ENCODE measurements at places on chromosomes 3 and 15.

GRCh38 chr15:79089331-79089889 is 1.2 kb downstream of the RASGRF1 start:
- no peak for DNase-seq

DNA sequence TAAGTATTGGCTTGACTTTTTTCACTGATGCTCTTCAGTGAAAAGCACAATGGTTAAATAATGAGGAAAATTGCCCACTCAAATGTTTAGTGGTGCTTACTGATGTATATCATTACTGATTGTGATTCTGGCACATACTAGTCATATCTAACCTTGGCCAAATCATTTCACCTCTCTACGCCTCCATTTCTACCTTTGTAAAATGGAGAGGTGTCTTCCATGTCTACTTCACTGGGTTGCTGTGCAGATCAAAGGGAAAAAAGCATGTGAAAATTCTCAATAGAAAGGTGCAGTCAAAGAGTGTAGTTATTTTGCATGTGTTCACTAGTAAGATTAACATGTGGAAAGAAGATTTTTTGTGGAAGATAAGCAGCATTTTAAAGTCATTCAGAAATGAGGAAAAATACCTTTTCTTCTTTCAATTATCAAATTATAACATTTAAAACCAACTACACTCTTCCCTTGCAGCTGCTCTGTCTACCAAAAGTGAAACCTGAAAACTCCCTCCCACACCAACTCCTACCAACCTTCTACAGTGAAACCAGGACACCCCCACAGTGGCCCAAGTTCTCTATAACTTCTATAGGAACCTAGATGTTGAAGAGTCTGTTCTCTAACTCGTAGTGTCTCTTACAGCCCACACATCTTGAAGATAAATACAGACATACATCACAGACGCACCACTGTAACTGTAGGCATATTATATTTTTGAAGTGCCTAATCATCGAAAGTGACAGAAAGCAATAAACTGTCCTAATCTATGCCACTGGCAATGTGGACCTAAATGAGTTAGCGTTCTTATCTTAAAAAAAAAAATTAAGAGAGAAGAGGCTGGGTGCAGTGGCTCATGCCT is 1.4 kb downstream of the CD200R1 start:
- no peak for DNase-seq

- DNase-seq: no peak
Measured at GRCh38 chr3:193010191-193010590, 92.5 kb upstream of the MB21D2 start.

- no peak for DNase-seq
Measured at GRCh38 chr15:72172796-72173195, 24.8 kb downstream of the GRAMD2A start.

- peak; percentile 54 for DNase-seq
Measured at GRCh38 chr3:192481638-192482037, 245.7 kb downstream of the FGF12 start.

- no peak for DNase-seq
Measured at GRCh38 chr3:36942638-36943248, 2.1 kb downstream of the TRANK1 start.

- no peak for DNase-seq
Measured at GRCh38 chr3:45844616-45845015, 2.7 kb upstream of the LZTFL1 start.

- no peak for DNase-seq
Measured at GRCh38 chr3:21502656-21503055, 248.4 kb downstream of the ZNF385D start.

DNA sequence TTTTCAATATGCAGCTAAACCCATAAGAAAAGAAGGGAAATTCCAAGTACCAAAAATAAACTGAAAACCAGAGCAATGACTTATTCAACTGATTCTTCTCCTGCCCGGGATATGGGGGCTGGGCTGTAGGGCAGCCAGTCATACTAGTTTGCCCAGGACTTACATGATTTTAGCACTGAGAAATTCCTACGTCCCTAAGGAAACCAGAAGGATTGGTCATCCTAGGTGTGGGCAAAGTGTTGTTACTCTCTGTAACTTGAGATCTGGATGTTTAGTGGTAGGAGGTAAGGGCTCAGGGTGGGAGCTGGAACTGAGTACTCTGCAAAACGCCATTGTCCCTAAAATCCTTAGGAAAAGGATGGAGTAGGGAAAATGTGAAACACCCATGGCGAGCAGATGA is 1.2 kb upstream of the DAZL start:
- no peak for DNase-seq

DNA sequence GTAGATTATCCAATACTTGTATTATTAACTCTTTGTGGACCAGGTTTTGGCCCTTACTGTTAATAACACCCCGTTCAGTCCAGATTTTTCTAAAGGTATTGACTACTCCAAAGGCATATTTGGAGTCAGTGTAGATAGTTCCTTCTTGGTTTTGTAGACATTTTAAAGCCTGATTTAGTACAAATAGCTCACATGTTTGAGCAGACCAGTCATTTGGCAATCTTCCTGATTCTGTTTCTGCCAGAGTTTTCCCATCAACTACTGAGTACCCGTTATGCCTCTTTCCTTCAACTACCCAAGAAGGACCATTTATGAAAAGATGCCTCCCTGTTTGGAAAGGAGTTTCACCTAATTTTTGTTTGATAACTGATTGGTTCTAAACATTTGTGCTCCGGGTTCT is 82.0 kb downstream of the CHCHD4 start:
- peak; percentile 49 for DNase-seq

DNA sequence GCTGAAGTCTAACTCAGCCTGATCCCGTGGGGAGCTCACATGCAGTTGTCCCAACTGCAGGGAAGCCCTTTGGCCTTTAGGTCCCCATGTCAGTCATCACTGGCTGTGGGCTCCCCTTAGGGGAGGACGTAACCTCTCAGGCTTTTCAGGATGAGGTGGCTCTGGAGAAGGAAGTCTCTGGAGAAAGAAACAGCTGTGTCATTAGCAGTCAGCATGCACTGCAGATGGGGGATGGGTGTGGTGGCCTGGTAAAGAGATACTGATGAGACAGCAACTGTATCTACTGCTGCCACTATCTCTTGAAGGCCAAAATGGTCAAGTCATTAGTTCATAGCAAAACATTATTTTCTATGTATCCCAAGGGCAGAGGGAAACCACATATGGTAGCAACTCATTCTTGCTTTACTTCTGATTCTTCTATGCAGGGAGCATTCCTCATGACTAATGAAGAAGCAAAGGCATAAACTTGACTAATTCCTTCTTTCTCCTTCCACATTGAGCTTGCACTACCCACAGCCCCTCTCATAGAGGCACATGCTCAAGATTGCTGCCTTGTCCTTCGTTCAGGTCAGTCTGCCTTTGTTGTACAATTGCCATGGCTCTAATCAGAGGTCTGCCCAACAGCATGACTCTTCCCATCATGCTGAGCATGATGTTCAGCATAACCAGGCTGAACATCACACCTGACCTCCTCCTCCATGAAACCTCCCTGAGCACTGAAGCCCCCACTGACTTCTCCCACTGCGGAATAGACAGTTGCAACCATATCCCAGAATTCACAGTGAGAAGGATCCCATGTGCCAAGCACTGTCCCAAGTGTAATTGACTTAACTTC is 47.8 kb upstream of the TMEM158 start:
- DNase-seq: peak; percentile 34

DNA sequence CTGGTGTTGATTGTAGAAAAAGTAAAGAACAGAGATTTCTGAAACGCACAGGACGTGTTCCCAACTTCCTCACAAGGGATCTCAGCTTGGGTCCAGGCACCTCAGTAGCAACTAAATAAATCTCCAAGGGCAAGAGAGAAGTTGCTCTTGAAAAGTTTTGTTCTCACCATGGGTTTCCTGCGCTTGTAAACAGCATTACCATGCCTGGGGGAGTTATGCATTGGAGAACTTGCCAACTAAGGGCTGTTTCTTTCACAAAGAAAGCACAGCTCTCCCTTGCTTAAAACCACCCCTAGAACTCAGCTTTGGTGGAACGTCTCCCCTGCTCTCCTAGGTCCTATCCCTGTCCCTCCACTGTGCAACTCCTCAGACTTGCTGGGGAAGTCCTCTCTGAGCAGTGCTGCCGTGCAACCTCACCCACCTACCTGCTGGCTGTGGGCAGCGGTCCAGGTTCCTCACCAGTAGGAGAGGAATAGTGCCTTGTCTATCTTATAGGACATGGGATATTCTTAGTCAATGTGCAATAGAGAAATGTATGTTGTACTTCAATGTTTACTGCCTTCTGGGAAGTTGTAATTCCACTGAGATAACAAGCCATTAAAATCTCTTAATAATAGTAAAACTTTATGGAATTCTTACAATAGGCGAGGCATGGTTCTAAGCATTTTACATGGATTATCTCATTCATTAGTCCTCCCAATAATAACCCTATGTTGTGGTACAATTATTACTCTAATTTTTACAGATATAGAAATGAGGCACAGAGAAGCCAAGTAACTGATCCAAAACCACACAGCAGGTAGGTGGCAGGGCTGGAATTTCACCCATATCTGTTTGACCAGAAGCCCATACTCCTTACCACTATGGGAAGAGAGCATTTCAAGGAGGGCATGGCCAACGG is 51.5 kb downstream of the UMPS start:
- DNase-seq: no peak

DNA sequence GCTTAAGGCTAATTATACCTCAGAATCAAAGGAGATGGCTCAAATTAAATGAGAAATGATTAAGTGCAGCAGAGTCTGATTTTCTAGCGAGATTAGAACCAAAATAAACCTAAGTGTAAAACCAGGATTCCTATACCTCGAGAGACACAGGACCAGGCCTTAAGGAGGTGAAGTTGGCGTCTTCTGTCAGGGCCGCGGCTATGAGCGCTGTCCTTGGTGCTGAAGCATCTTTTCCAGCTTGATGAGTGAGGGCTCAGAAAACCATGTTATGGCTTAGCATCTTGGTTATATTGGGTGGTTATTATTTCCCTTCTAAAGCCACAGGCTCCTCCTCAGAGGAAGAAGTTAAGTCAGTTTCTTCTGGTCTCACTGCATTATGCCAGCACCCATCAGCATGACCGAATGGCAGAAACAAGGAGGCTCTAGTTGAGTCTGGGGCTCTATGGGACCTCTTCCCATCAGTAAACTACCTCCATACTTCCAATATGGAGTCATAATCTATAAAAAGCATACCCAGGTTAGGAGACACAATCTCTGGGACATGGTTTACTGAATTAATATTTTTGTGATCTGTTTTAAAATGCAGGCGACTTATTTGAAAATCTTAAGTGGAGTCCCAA is 120.1 kb upstream of the NMNAT3 start:
- DNase-seq: no peak

GRCh38 chr3:89912031-89912430 is 804.6 kb downstream of the EPHA3 start:
- no peak for DNase-seq

- peak; percentile 56 for DNase-seq
Measured at GRCh38 chr3:187994221-187995042, 159.5 kb upstream of the LPP start.

- no peak for DNase-seq
Measured at GRCh38 chr3:106534206-106534605, 665.4 kb upstream of the CBLB start.

DNA sequence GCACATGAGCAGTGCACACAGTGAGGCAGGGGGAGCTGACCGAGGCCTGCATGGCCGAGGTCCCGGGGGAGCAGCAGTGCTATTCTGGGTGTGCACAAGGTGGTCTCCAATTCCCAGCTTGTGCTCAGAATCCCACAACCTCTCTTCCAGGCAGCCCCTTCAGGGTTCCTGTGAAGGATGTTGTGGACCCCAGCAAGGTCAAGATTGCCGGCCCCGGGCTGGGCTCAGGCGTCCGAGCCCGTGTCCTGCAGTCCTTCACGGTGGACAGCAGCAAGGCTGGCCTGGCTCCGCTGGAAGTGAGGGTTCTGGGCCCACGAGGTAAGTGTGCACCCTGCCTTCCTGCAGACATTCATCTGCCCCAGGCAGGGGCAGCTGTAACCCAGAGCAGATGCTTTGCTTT is 80.2 kb downstream of the DNASE1L3 start:
- no peak for DNase-seq

DNA sequence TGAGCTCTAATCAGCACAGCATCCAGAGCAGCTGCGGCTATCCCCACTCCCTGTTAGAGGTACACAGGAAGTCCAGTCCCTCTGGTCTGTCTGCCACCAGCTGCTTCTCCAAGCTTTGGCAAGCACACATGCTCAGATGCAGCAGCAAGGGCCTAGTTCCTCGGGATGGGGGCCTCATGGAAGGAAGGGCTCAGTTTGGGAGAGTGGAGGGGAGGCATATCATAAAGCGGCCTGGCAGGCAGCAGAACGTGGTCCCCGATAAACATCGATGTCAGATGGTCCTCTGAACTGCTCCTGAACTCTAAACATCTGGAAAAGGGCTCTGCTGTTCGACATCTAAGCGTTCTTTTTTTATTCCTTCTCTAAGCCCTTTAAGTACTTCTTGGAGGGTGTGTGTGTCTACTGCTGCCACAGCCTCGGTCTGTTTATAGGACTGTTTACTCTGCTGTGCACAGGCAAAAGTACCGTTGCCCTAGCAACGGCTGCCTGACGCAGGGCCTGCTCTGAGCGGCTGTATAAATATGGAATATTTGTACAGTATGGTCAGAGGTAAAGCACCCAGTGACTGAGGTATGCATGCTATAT is 74.6 kb downstream of the PRICKLE2 start:
- DNase-seq: peak; percentile 80

DNA sequence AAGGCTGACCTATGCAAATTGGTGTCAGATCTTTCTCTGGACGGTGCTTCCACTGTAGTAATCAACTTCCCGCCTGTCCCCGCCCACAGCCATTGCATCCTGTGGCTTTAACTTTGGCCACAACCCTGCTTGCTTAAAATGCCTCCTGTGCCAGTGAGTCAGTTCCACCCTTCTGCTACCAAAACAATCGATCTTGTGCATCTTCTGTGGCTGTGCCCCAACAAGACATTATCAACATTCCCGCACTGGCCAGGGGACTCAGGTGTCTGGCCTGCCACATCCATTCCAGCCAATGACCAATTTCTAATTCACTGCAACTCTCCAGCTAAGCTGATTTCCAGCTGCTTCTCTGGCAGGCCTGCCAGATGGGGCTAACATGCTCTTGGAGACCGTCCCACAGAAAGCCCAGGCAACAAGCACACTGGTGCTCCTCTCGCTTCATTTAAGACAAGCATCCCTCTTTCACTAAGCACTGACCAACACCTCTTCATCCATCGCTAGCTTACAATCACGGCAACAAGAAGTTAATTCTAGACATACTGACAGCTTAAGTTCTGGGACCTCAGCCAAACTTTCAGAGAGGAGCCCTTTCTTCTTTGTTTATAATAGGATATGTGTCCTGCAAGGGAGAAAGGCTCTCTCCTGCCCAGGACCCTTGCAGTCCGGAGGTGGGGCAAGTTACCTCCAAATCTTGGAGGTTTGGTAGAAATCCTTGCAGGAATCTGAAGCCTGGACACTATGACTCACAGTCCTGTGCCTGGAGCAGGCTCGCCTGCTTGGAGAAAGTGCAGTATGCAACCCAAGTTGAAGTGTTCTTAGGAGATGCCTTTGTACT is 6.7 kb downstream of the CA12 start:
- DNase-seq: peak; percentile 79

All from HCEC 1CT (cell line).